NCI-H460 (cell line): ENCODE measurements at places on chromosomes 5 and 9.

DNA sequence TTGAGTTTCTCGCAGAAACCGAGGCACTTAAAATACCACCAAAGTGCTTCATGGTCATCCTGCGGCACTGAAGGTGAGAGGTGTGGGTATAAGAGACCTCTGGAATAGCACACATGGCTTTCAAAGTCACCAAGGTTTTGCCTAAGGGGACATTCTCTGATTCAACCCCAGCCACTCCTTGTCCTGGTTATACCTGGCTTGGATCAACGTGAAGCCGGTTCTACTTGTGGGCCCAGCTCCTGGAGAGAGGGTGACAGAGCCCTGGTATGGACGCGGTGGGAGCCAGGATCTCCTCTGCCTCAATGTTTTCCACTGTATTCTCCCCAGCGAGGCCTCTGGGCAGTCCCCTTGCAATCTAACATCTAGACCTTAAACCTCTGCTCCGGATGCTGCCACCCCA lies 132.0 kb downstream of the FSTL4 start:
- no peak for DNase-seq

DNA sequence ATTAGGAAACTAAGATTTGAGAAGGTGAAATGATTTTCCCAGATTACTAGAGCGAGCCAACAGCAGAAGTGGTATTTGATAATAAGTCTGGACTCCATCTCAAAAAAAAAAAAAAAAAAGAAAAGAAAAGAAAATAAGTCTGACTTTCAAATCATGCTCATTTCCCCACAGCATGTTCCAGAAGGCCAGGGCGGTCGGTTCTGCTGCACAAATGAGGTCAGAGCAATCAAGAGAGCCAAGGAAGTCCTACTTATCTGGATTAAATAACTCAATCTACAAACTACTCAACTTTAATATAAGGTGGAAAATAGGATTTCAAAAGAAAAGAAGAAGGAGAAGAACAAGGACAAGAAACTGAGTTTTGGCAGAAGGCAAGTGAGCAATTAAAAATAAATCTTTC lies 130.4 kb upstream of the RASA1 start:
- DNase-seq = no peak

DNA sequence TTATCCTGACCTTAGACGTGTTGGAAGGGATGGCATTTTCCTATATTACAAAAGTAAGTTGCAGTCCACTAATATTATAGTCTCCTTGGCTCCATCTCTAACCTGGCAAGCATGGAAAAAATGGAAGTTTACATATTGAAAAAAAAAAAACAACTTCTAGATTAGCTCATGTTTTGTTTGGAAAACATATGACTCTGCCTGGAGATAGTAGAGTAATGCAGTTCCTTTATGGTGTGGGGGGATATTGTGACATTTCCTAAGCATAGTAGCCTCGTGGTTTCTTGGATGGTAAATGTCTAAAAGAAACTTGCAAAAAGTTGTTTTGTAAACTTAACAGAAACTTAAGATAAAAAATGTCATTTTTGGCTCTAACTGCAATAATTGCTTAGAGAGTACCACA lies 244.4 kb upstream of the FBXL7 start:
- DNase-seq = no peak

GRCh38 chr5:32155211-32155610 lies 18.9 kb downstream of the GOLPH3 start:
- no peak for DNase-seq

DNA sequence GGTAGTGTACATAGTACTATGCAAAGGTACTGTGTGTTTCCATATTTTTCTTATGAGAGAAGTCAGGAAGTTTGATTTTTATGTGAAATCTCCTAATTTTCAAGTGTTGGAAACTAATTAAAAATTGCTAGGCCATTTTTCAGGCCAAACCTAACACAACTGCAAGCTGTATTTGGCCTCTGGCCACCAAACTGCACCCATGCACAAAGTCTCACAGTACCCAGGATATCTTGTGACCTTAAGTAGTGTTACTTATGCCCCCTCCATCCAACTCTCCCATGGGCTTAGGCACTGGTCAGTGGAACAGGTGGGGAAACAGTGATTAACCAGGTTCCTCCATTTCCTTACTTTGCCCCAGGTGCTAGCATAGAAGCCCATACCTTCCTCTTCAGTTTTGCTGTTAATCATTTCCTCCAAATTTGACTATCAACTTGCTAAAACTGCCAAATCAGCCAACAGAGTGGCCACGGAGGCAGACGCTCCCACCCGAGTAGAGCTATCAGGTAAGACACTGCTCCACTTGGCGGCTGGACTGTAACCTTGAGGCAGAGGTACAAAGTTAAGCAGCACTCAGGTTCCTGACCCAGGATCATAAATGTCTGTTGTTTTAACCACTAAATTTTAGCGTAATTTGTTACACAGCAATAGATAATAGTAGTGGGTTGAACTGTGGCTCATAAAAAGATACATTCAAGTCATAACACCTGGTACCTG lies 19.5 kb upstream of the KIF27 start:
- DNase-seq = no peak

DNA sequence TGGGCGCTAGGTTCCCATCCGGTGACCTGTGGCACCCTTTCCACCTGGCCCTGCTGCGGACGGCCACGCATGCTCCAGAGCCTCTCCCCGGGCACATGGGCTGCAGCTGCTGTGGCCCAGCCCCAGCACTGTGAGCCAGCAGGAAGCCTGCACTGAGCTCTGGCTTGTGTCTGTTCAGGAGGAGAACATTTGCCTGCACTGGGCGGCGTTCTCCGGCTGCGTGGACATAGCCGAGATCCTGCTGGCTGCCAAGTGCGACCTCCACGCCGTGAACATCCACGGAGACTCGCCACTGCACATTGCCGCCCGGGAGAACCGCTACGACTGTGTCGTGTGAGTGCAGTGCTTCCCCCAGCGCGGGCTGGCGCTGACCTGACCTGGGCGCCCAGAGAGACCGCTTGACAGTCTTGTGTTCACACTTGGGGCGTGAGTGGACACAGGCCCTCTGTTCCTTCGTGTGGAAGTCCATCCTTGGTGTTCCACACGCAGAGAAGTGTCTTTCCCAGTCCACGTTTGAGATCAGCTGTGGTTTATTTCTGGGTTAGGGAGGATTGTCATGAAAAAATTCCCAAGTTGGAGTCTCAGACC lies 66.2 kb upstream of the CACNA1B start:
- no peak for DNase-seq

DNA sequence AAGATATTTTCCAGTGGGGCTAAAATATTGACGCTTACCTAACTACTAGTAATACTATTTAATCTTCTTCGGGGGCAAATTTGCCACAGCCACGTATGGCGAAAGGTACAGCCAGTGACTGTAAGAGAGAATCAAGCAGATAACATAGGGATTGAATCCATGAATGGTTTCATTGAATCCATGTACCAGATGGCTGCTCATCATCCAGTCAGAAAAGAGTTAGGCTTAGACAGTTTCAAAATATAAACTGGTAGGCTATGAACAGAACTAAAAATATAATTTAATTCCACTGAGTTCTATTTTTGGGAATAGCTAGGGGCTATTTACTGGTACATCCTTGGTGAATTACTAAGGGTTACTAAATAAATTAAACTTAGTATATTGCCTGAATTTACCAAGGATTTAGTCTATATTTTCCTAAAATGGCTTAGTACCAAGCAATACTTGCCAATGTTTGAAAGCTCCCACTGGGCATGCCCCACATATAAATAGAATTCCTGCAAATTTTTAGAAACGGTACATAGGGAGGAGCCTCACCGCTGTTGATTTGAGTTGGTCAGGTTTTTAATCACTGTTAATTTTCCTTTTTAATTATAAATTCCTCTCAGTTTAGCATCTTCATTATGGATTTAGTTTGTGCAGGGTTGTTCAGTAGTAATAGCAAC lies 55.8 kb upstream of the VLDLR start:
- DNase-seq = no peak
